Activated T-cell treated with anti-CD3 and anti-CD28 coated beads for 1 hour (primary cell): ENCODE measurements at places on chromosomes 7 and 10.

- DNase-seq, result no peak
These were observed 58.8 kb upstream of the AKR1E2 start for GRCh38 chr10:4767033-4767814.

- no peak for DNase-seq
These were observed 12.2 kb downstream of the UBE3C start for GRCh38 chr7:157150882-157151281.

- DNase-seq, result no peak
These were observed 5.8 kb upstream of the NCOA4 start for GRCh38 chr10:46035923-46036849.

DNA sequence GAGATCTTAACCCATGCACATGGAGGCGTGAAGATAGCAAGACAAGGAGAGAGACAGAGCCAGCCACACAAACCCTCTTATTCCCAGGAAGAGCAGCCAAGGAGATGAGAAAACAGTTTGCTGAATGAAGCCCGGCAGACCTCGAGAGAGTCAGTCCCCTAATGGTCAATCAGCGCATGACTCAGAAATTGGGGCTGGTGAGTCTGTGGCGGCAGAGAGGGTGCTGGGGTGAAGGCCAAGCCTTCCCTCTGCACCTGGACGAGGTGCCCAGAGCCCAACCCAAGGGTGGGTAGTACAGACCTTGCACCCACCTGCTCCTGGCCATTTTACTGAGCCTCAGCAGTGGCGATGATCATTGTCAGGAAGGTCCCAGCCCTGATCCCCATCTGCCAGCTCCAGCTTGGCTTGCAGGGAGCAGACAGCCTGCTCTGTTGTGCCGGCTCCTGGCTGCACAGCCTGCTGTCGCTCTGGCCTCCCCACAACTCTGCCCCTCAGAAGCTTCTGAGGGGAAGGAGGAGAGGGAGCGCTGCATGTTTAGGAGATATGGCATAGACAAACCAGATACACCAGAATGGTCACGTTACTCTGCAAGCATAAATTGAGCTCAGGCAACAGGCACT is 256.6 kb downstream of the RPS24 start:
- DNase-seq, result no peak

- no peak for DNase-seq
These were observed 23.5 kb downstream of the WNT16 start for GRCh38 chr7:121352323-121352722.

DNA sequence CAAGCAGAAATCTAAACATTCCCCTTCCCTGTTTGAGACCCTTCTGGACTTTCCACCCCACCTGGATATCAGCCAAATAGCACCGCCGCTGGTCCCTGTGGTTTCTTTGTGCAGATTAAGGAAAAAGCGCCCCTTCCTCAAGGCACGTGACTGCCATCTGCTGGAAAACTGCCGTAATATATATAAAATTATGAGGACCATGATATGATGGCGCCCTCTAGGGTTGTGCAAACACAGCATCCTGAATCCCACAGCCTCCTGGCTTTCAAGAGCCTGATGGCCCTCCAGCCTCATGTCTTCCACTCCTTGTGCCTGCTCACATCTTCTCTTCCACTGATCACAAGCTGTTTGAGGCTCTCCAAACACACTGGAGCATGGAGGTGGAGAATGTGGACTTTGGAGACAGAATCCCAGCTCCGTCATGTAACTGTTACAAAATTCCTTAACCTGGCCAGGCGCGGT is 121.3 kb downstream of the MYL10 start:
- DNase-seq, result no peak

DNA sequence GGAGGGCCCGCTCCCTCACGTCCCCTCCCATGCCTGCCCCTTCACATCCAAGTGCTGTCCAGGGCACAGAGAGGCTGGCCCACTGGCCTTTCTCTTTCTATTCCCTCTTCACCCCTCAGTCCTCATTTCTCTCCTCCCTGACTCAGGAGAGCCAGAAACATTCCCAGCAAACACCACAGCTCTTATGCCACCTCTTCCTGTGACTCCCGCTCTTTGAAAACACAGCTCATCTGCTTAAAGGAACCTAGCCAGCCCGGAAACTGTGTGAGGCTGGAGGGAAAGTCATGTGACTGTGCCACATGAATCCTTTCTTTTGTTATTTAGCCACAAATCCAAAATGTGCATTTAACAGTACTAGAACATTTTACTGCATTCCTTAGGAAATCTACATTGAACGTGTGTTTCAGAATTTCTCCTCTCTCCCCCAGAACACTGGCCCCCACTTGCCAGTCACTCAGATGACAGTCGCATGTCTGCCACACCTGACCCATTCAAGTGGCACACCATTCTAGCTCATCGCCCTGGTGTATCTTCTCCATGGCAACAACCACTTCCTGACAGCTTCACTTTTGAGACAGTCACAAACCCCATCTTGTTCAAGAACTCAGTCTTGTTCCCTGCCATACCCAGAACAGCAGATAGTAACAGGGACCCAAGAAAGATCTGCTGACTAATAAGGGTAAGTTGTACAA is 42.8 kb downstream of the GRB10 start:
- DNase-seq, result peak; percentile 19

DNA sequence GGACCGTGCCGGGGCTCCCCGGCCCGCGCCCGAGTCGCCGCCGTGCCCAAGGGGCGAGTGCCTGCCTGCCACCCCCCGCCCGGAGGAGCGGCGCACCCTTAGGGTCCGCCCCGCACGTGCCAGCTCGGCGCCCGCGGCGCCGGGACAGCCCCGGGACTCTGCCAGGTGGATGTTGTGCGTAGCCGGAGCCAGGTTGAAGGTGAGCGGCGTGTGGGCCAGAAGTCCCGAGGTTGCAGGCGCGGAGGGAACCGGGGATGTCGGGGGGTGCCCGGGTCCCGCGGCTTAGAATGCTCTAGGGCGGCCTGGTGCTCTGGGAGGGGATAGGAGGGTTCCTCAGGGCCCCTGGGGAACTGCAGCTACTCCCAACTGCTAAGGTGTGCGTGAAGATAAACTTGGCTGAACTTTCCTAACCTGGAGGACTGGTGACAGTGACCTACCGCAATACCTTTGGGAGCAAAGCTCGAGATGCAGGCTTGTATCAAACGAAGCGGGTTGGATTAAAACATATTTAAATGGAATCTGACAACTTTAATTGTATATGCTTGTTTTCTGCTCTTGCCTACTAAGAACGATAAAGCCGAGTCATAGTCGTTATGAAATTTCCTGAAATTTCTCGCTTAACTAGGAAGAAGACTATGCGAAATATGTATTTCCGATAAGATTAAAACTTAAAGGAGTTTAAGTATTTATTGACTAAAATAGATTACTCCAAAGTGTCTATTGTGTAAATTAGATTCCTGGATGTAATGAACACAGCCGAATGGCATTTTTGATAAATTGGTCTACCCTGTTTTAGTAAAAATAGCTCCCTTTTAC is at the start of gene CUX1:
CUX1 (plus strand) TSS at position 156 of the 816 bp plus-strand sequence; CDS start at position 170, 14 bp downstream.
- DNase-seq, result no peak

GRCh38 chr7:94761451-94761850 is 105.5 kb upstream of the SGCE start:
- DNase-seq, result no peak

DNA sequence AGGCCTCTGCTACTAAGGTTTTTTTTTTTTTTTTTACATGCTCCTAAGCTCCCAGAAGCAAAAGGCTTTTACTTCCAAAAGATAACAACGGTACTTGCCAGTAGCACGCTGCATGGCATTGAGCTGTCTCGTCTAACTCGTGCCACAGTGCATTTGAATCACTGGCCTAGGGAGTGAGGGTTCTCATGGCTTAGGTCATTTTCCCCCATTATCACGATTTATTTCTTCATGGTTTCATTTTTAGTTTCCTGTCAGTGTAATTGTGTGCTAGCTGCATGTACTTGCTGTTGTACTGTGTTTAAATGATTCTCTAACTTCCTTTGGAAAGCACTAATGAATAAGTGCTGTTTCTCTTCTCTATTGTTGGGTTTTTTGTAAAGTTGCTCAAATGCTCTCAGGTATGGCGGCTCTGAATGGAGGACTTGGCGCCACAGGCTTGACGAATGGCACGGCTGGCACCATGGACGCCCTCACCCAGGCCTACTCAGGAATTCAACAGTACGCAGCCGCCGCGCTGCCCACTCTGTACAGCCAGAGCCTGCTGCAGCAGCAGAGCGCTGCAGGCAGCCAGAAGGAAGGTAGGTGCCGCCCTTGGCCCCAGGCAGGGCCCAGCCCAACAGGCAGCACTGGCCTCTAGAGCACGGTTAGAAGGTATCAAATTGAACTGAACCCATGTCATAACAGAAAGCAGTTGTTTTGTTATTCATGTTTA is 290.5 kb downstream of the USP6NL start:
- DNase-seq, result no peak
